ENCODE measurements at places on chromosomes 5 and 9. TPM values are rescaled to one million over a fixed set of nuclear protein-coding genes. Genes with fewer than 3 reads are reported as not detected.

GRCh38 chr5:80239680-80240367, 16.0 kb downstream of the SERINC5 start:
- H3K36me3 ChIP-seq: no peaks in the 10 kb centered on the region
- H3K27ac ChIP-seq: no peak overlapping the region
- DNase-seq: peak; percentile 91
- no peak overlapping the region for H3K4me3 ChIP-seq
- no peaks in the 10 kb centered on the region for H3K27me3 ChIP-seq

DNA sequence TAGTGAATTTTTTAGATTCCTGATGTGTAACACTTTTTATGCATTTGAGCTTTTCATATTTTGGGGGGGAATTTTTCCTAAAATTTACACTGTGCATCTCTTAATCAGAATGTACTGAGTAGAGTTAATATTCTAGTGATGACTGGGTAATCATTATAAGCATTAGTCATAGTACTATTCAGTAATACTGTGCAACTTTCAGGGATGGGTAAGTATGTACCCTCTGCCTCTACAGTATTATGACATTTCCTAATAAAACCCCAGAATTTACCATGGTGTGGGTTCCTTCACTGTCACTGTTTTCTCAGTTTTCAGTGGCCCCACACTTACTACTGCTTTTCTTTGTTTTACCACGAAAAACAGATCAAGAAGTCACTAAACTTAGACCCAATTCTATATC, 2.8 kb upstream of the CMYA5 start:
- peak; percentile 10 for DNase-seq
- no peaks in the 10 kb centered on the region for H3K27me3 ChIP-seq
- no peak overlapping the region for H3K4me3 ChIP-seq
- peaks cover 2% of the 10 kb centered on the region for H3K36me3 ChIP-seq

DNA sequence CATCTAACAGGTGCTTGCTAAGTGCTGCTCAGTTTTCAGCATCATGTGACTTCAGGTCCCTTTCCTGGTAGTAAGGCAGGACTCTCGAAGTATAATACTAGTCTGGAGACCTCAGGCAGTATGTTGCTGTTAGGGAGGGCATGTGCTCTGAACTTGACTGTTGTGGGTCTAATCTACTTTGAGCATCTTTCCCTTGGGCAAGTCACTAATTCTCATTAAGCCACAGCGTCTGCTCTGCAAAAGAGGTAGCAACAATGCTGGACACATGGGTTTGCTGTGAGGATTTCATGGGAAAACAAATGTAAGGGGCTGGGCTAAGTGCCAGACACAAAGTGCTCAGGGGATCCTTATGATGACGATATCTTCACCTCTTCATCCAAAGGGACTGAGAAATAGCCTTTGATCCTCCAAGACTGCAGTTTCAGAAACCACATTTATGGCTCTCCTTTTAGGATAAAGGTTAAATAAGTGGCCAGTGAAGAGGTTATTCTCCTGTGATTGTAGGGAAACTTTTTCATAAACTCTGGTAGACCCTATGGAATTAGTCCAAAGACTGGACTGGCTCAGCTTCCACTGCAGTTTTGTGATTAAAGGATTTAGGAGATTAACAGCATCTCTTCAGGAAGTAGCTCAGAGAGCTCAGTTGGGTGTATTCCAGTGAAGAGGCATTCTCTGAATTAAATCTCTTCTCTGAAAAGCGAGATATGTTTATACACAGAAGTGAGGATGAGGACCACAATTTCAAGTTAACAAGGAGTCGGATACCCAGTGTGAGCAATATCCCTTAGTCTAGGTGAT, 216.6 kb downstream of the SGCD start:
- H3K27ac ChIP-seq: no peak overlapping the region
- no peaks in the 10 kb centered on the region for H3K27me3 ChIP-seq

DNA sequence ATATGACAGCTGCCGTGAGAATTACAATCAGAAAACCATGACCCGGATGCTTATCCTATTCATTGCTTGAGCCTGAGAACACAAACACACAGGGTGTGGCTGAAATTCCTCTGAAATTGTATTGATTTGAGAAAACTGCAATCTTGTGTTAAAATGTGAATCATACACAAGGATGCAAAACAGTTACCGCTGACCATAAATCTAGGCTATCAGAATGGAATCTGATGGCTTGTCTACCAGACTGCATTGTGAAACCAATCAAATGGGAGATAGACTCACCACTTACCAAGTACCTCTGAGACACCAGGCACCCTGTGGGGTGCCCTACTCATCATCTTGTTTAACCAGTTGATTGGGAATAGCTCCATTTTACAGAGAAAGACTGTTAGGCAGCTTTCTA, 188.7 kb upstream of the MSX2 start:
- H3K36me3 ChIP-seq: no peaks in the 10 kb centered on the region
- H3K27ac ChIP-seq: no peak overlapping the region
- H3K4me1 ChIP-seq: peaks cover 24% of the 10 kb centered on the region
- no peaks in the 10 kb centered on the region for H3K27me3 ChIP-seq

Gene ADAMTS19
- total RNA-seq: 0.33 TPM

Gene NR5A1
- not detected for total RNA-seq

Gene PCDHGB6
- total RNA-seq: 4.3 TPM

Gene ZNG1E
- 23.4 TPM for total RNA-seq

Gene GCNT4
- total RNA-seq: 1.8 TPM

DNA sequence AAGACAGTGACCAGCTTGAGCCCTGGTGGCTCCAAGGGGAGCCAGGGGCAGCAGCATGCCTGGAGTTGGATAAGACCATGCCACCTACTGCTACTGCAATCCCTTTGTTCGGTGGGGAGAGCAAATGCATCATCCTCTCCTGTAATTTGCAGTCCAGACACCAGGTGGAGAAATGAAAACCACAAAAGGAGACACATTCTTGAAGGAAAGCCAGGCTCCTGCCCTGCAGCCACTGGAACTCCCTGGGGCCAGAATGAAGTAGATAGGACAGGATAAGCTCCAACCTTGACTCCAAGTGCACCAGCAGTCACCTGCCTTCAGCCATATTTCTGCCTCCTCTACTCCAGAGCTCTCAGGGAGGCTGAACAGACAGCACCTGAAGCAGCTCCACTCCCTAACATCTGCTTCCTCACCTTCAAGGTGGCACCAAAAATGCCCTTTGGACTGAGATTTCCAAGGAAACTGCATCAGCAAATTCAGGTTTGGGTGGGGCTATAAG, 65.1 kb upstream of the IQGAP2 start:
- H3K36me3 ChIP-seq: no peaks in the 10 kb centered on the region
- H3K4me3 ChIP-seq: no peak overlapping the region
- H3K27me3 ChIP-seq: no peaks in the 10 kb centered on the region
- peak; percentile 8 for DNase-seq
- no peak overlapping the region for H3K27ac ChIP-seq
- H3K4me1 ChIP-seq: no peaks in the 10 kb centered on the region

GRCh38 chr5:135514116-135514515, 21.6 kb downstream of the NEUROG1 start:
- no peaks in the 10 kb centered on the region for H3K4me1 ChIP-seq
- H3K27me3 ChIP-seq: peaks cover 5% of the 10 kb centered on the region
- no peak overlapping the region for H3K27ac ChIP-seq
- H3K4me3 ChIP-seq: no peak overlapping the region

Gene PCDHGA1
- 1.8 TPM for total RNA-seq

DNA sequence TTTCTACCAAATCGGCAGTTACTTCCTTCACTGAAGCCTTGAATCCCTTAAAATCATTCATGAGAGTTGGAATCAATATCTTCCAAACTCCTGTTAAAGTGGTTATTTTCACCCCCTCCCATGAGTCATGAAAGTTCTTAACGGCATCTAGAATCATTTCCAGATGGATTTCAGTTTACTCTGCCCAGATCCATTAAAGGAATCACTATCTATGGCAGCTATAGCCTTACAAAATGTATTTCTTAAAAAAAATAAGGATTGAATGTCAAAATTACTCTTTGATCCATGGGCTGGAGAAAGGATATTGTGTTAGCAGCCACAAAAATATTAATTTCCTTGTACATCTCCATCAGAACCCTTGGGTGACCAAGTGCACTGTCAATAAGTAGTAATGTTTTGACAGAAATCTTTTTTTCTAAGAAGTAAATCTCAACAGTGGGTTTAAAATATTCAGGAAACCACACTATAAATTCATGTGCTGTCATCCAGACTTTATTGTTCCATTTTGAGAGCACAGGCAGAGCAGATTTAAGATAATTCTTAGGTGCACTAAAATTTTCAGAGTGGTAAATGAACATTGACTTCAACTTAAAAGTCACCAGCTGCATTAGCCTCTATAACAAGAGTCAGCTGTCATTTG, 767.7 kb downstream of the DTWD2 start:
- no peaks in the 10 kb centered on the region for H3K27me3 ChIP-seq
- H3K27ac ChIP-seq: no peak overlapping the region
- DNase-seq: peak; percentile 2
- H3K36me3 ChIP-seq: no peaks in the 10 kb centered on the region
- no peaks in the 10 kb centered on the region for H3K4me1 ChIP-seq

- no peak overlapping the region for H3K4me3 ChIP-seq
- H3K4me1 ChIP-seq: no peaks in the 10 kb centered on the region
- no peaks in the 10 kb centered on the region for H3K36me3 ChIP-seq
- no peaks in the 10 kb centered on the region for H3K27me3 ChIP-seq
Measured at GRCh38 chr9:92163276-92163675, 48.1 kb upstream of the SPTLC1 start.

- peaks cover 2% of the 10 kb centered on the region for H3K4me1 ChIP-seq
- H3K36me3 ChIP-seq: no peaks in the 10 kb centered on the region
- H3K27ac ChIP-seq: no peak overlapping the region
- no peak for DNase-seq
- no peaks in the 10 kb centered on the region for H3K27me3 ChIP-seq
Measured at GRCh38 chr9:16637218-16637617, 233.3 kb downstream of the BNC2 start.

Gene RANBP3L
- under 0.01 TPM for total RNA-seq

Gene CDC23
- 26.8 TPM for total RNA-seq

DNA sequence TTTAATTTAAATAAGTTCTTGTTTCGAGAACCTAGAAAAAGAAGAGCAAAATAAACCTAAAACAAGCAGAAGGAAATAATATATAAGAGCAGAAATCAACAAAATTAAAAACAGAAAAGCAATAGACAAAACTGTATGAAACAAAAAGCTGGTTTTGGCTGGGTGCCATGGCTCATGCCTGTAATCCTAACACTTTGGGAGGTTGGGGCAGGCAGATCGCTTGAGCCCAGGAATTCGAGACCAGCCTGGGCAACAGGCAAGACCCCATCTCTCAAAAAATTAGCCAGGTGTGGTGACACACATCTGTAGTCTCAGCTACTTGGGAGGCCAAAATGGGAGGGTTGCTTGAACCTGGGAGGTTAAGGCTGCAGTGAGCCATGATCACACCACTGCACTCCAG, 59.2 kb upstream of the OTP start:
- H3K27me3 ChIP-seq: no peaks in the 10 kb centered on the region
- no peak overlapping the region for H3K27ac ChIP-seq
- no peak overlapping the region for H3K4me3 ChIP-seq
- DNase-seq: no peak
- H3K4me1 ChIP-seq: no peaks in the 10 kb centered on the region

- H3K4me3 ChIP-seq: no peak overlapping the region
- no peak overlapping the region for H3K27ac ChIP-seq
- no peaks in the 10 kb centered on the region for H3K36me3 ChIP-seq
- no peaks in the 10 kb centered on the region for H3K27me3 ChIP-seq
- H3K4me1 ChIP-seq: no peaks in the 10 kb centered on the region
Measured at GRCh38 chr5:168156170-168156569, 135.3 kb upstream of the WWC1 start.

Gene MCC
- total RNA-seq: 41.3 TPM

GRCh38 chr9:132006677-132007370, 72.8 kb downstream of the MED27 start:
- H3K27ac ChIP-seq: no peak overlapping the region
- peaks cover 11% of the 10 kb centered on the region for H3K4me1 ChIP-seq
- H3K4me3 ChIP-seq: no peak overlapping the region

Gene PCDHGB4
- 18.3 TPM for total RNA-seq

DNA sequence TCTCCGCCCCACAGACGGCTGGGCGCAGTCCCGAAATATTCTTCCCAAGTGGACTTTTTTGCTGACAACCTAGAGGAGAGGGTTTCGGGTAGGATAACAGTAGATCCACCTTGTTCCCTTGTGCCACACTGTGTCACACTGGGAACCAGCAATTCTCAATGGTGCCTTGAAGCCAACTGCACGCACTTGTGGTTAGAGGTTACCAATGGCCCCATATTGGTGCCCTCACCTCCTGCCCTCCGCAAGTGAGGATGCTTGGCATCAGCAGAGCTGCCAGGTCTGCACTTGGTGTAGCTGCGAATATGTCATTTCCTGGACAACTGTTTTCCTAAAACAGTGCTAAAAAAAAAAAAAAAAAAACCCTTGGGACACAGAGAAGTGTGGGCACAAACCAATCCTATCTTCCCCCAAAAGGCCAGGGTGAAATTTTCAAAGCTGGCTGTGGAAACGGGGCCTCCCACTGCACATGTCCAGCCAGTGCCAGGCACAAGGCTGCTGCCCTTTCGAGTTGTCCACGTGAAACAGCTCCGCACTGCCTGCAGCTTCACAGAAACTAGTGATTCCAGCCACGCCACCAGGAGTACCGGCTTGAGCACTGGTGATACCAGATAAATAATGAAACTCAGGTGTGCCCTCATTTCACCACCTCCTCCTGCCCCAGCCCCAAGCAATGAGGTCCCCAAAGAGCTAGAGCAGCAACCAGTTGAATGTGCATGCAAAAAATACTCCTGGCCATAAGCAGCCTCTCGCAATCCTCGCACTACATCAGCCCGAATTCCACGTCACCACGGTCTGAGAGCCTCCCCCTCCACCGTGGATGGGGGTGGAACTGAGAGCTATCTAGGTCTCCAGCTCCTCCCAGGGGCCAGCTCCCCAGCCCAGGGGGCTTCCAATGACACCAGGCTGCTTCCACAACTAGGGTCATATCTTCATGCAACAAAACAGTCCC, 51.2 kb downstream of the USP20 start:
- no peaks in the 10 kb centered on the region for H3K27me3 ChIP-seq
- peaks cover 15% of the 10 kb centered on the region for H3K4me1 ChIP-seq
- DNase-seq: no peak
- no peak overlapping the region for H3K4me3 ChIP-seq

DNA sequence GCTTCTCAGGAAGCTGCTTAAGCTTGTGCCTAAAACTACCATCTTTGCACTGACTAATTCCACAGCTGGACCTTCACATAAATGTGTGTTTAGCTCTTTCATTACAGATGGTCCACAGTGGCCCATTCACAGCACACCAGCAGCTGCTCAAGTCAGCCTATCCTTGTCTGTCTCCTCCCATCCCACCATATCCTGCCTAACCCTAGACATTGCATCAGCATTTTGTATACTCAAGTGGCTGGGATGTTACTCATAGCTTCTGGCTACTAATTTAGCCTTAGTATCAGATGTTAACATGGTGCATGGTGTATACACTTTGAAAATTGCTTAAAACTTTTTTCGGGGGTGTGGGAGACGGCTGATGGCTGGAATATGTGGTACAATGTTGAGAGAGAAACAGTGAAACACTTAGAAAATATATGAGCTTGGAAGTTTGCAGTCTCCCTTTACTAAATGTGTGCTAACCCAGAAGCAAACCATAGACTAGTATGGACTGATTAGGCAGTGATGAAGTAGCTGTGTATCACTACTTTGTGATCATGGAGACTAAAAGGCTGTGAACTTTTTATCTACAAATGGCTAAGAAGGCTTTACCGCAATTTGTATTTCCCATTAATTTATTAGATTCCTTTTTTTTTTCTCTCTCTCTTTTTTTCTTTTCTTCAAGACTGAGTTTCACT, 83.1 kb downstream of the JMY start:
- DNase-seq: peak; percentile 94
- H3K4me1 ChIP-seq: peaks cover 2% of the 10 kb centered on the region
- no peak overlapping the region for H3K4me3 ChIP-seq
- H3K27me3 ChIP-seq: no peaks in the 10 kb centered on the region
- peak overlapping the region; percentile 29 for H3K27ac ChIP-seq

Gene RELL2
- total RNA-seq: 2.6 TPM
